Neural progenitor cell (in vitro differentiated cells): ENCODE measurements at places on chromosomes 12 and 14.

DNA sequence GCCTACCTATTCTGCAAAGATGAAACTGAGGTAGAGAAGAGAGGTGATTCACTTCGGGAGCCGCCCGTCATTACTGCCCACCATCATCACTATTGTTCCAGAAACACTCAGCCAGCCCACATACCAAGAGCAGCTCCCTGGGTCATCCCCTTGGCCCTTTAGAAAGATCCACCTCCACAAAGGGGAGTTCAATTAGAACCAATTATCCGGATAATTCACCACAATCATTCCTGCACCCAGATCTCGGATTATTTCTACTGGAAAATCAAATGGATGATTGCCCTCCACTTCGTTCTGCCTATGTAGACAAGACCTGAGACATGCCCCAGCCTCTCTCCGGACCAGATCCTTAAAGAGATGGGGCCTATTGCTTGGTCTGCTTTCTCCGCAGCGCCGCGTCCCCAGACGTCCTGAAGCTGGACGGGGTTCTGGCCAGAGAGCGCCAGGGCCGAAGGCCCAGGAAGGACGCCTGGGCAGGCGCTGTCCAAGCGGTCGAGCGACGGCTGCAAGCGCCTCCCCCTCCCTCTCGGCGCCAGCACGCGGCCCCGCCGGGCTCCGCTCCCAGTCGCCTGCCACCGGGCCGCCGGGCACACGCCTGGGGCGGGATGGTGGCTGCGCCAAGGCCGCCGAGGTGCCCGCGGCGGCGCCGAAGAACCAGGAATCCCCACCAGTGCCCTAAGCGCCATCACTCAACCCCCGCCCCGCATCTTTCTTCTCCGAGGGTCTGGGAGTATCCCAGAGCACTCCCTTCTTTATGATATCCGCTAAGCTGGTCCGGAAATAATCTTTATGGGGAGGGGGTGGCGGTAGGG lies 1.3 kb upstream of the ASCL1 start:
- H3K27me3 ChIP-seq = peaks cover 100% of the 10 kb centered on the region
- H3K27ac ChIP-seq = no peak overlapping the region
- H3K4me1 ChIP-seq = peaks cover 42% of the 10 kb centered on the region
- H3K36me3 ChIP-seq = no peaks in the 10 kb centered on the region

- H3K27ac ChIP-seq = no peak overlapping the region
- peaks cover 4% of the 10 kb centered on the region for H3K36me3 ChIP-seq
- no peaks in the 10 kb centered on the region for H3K4me1 ChIP-seq
- DNase-seq = no peak
- H3K4me3 ChIP-seq = no peak overlapping the region
These were observed 7.3 kb downstream of the C2CD5 start for GRCh38 chr12:22536971-22537544.

DNA sequence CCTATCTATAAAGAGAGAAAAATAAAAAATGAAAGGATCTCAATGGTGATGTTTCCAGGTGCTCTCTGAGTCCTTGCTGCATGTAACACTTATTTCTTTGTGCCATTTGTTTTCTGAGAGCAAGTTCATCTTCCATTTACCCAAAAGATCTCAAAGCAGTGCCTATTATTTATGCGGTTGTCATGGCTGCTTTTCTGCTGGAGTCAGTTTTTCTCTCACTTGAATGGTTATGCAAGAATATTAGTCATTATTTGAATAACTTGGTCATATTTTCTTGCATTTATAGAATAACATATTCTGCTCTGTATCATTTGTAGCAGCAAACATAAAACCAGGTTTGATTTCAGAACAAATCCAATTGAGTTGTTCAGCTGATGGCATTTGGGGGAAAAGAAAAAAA lies 141.8 kb upstream of the G2E3 start:
- no peaks in the 10 kb centered on the region for H3K36me3 ChIP-seq
- no peak overlapping the region for H3K27ac ChIP-seq
- no peaks in the 10 kb centered on the region for H3K4me1 ChIP-seq
- H3K4me3 ChIP-seq = no peak overlapping the region

- H3K4me1 ChIP-seq = peaks cover 27% of the 10 kb centered on the region
- peak; percentile 94 for DNase-seq
- no peak overlapping the region for H3K4me3 ChIP-seq
- peaks cover 99% of the 10 kb centered on the region for H3K27me3 ChIP-seq
These were observed 3.9 kb downstream of the DDN start for GRCh38 chr12:48995086-48995879.
